ENCODE measurements at places on chromosomes 5 and 9. TPM values are rescaled to one million over a fixed set of nuclear protein-coding genes. Genes with fewer than 3 reads are reported as not detected.

DNA sequence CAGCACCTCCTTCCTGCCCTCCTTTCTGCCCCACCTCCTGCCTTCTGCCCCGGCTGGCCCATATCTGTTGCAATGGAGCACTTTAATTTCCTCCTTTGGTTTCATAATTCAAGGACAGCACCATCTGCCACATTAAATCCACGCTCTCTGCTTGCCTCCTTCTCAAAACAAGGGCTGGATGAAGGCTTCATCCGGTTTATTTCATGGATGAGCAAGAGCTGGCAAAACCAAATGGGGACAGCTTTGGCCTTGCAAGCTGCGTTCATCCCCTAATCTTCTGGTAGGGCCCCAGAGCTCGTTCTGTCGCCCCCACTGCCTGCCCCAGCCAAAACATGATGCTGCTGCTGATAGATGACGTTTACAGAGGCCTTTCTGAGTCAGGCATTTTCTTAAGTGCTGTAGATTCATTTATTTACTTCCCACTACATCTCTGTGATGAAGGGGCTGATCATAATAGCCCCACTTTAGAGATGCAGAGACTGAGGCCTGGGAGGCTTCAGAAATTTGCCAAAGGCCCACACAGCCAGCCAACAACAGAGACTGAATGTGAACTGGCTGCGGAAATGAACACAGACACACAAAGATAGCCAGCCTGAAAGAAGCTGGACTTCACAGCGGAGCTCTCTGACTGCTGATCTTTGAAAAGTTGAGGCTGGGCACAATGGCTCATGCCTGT is 115.6 kb upstream of the CPEB4 start:
- no peak for DNase-seq

GRCh38 chr5:177507596-177508220 is 1.9 kb downstream of the DOK3 start:
- DNase-seq: no peak

INSL4 gene
- not detected for total RNA-seq

- DNase-seq: no peak
Observed at GRCh38 chr9:109471475-109472393, 26.4 kb downstream of the PTPN3 start.

PCDHGB3 gene
- 0.71 TPM for total RNA-seq

PCDHAC1 gene
- total RNA-seq: 4.1 TPM

- DNase-seq: no peak
Observed at GRCh38 chr9:135920256-135920930, 13.0 kb upstream of the CAMSAP1 start.

TUSC1 gene
- not detected for total RNA-seq

EXOC3 gene
- 61.3 TPM for total RNA-seq

DNA sequence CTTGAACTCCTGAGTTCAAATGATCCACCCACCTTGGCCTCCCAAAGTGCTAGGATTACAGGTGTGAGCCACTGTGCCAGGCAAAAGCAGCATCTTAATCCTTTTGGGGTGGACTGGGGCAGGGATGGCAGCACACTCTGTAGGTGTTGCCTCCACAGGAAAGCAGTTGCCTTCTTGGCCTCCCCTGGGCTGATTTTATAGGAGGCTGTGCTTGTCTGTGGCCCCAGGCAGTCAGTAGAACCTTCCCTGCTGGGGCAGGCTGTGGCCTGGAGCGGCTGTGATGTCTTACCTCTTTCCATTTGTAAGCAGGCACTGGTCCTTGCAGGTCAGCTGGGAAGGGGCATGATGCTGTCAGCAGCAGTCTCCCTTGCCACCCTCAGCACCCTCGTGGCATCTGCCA is 49.8 kb downstream of the PRRC2B start:
- no peak for DNase-seq

Data from neural crest cell (in vitro differentiated cells).